Pancreas (tissue), 10 donors: ENCODE measurements at places on chromosomes 1 and 21.

DNA sequence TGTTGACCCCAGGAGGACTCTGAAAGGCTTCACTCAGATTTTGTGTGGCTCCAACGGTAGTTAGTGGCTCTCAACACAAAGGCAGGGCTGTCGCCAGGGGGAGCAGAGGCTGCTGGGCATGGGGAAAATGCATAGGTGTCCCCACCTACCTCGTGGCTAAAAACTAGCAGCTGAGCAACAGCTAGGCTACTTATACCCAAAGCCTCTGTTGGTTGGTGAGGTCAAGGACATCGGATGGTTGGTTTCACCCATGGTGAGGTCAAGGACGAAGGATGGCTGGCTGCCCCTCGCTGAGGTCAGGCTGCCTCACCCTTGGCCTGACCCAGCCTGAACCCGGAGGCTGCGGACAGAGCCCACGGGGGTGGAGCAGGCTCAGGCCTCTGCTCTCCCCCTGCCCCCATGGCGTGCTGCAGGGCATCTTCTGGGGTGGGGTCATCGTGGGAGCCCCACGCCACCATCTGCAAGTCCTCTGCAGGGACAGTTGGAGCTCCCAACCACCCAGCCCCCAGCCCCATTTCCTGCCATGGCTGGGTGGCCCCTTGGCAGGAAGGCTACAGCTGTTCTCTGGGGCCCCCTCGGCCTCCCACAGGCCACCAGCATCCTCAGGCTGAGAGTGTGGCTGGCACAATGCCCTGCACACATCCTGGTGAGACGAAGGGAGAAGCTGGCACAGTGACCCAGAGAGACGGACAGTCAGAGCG is 8.5 kb upstream of the GNB1 start:
- DNase-seq = peak; percentile 40

- DNase-seq = no peak
Observed at GRCh38 chr1:88022516-88022915, 661.6 kb upstream of the PKN2 start.

GRCh38 chr1:203336097-203336496 is 14.8 kb downstream of the FMOD start:
- DNase-seq = no peak

DNA sequence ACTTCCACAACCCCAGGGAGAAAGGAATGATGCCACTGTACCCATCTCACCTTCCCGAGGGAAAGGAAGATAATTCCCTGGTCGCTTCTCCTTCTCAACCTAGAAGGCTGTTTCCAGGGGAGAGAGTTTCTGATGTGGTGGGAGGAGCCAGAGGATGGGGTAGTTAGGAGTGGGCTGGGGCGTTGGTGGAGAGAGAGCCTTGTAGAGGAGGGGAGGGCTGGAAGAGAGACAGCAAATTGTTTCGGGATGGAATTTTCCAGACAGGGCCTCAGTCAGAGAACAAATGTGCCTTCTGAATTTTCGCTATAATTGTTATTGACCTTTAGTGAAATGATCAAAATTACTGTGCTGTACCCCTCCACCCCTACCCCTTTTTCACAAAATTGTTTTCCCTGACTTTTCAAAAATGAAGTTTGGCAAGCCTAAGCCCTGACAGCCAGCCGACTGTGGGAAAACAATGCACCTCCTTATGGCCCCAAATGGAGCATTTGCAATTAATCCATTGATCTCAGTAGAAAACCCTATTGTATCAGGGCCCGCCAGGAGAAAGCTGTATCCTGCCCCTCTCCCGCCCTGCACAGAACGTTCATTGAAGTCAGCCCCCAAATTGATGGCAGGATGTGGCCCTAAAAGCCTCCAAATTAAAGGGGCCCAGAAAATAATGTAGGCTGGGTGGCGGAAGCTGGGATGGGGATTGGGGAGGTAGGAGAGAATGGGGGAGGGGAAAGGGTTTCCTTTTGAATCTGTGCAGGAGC is 69.1 kb upstream of the JUN start:
- DNase-seq = no peak

DNA sequence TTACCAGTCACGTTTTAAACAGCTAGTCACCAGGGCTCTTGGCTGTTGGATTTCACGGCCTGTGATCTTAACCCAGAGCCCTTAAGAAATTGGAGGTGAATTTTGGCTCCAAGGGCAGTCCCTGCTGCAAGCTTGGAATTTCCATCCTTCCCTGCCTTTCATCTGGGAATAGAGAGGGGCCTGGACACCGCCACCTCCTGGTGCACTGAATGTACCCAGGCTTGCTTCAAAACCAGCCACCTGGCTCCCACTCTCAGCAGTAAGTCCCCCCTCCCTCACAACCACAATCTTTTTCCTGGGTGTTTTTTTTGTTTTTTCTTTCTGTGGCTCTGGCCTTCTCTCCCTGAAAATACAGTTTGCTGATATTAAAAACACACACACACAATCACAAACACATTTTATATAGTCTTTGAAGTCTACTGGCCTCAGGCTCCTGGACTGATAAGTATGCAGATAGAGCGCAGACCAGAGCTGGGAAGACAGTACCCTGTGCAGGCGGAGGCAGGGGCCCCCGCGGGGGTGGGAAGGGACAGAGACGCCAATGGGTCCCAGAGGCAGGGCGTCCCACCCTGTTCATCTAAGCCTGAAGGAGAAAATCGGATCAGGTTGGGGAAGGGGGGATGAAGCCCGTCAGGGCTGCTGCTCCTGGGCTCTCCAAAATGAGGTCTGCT is 65.8 kb upstream of the IGSF21 start:
- DNase-seq = no peak

GRCh38 chr1:119664067-119664466 is 16.0 kb upstream of the ZNF697 start:
- no peak for DNase-seq

- no peak for DNase-seq
Observed at GRCh38 chr1:203558064-203558760, 64.3 kb downstream of the OPTC start.

DNA sequence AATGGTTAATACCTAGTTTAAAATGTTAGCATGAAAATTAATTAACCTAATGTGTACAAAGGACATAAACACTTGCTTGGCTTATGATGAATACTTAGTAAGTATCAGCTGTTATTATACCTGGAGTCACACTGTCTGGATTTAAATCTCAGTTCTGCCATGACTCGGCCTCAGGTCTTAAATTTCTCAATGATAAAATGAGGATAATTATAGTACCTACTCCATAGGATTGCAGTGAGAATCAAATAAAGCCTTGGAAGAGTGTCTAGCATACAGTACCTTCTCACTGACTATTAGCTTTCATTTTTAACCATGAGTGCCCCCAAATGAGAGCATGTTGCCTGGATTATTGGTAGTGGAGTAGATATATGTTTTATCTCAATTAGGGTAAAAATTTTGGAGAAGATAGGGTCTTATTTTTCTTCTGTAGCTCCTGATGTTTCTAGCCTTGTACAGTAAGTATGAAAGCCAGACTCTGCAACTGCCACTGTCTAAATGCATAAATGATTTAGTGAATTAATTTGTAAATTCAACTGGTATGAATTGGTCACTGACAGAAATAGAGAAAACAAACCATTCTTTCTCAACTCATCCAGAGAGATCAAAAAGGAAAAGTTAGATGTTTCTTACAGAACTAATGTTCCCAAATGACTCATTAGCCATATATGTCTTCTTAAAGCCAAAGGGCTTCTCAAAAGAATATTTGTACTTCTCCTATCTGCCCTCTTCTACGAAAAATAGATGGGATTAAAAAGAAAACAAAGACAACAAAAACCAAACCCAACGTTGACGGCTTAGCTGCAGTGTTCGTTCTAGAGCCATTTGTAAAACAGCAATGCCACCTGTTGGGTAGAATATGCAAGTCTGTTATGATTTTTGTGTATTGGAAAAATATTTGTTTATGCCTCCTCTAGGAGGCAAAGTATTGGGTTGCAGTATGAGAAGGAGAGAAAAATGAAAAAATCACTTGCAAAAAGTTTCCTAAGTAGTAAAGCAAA is 53.8 kb upstream of the MROH9 start:
- DNase-seq = no peak

- no peak for DNase-seq
Observed at GRCh38 chr1:203390298-203390697, 39.4 kb upstream of the FMOD start.

DNA sequence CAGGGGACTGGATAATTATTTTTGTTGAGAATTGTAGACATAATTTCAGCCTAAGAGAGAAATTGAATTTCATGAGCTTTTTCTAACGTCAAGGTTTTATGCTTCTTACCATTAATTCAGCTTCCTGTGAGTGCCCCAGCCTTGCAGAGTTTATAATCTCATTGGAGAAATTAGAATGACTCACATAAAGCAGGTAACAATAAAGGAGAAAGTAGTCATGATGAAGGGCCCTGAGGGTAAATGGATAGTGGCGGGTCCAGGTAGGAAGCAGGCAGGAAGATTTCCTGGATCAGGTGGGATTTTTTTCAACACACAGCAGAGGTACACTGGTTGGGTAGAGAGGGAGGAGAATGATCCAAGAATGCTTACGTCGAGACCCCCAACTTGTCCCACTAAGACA is 311.4 kb downstream of the BARHL2 start:
- DNase-seq = no peak

- DNase-seq = no peak
Observed at GRCh38 chr1:68322837-68323687, 90.7 kb upstream of the WLS start.
